CMK (cell line): ENCODE measurements at places on chromosomes 1 and 21.
A peak's percentile ranks its signal among the peaks of the same experiment; 100 is the strongest.

DNA sequence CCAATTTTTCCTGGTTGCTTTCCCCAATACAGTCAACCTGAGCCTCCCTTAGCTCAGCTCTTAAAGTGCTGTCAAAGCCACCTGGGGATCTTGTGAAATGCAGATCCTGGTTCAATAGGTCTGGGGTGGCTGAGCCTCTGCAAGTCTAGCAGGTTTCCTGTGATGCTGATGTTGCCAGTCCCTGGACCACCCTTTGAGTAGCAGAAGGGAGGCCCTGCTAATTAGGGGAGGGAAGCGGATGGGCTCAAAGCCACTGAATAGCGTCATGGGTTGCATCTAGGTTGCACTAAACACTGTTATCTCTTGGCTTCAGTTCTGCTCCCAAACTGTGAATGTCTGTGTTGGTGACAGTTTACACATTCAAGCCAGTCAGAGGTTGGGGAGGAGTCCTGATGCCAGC lies 127.2 kb downstream of the KAZN start:
- DNase-seq, result no peak

- no peak for DNase-seq
These were observed 64.9 kb downstream of the TNR start for GRCh38 chr1:175678471-175678870.

- no peak for DNase-seq
These were observed 928 bp downstream of the TLCD4 start for GRCh38 chr1:95118067-95118499.

DNA sequence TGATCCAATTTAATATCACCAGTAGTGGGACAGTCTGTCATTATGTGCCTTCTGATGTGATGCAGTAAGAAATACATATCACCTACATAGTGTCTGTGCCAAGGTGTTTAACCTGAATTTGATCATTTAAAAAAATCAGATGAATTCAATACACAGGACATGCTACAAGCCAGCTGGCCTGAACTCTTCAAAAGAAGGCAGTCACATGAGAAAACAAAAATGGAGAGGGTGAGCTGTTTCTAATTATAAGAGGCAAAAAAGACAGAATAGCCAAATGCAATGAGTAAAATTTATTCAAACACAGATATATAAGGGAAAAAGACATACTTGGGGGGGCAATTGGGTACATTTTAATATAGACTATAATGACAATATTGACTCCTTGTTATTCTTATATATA lies 66.5 kb downstream of the ST3GAL3 start:
- no peak for DNase-seq

DNA sequence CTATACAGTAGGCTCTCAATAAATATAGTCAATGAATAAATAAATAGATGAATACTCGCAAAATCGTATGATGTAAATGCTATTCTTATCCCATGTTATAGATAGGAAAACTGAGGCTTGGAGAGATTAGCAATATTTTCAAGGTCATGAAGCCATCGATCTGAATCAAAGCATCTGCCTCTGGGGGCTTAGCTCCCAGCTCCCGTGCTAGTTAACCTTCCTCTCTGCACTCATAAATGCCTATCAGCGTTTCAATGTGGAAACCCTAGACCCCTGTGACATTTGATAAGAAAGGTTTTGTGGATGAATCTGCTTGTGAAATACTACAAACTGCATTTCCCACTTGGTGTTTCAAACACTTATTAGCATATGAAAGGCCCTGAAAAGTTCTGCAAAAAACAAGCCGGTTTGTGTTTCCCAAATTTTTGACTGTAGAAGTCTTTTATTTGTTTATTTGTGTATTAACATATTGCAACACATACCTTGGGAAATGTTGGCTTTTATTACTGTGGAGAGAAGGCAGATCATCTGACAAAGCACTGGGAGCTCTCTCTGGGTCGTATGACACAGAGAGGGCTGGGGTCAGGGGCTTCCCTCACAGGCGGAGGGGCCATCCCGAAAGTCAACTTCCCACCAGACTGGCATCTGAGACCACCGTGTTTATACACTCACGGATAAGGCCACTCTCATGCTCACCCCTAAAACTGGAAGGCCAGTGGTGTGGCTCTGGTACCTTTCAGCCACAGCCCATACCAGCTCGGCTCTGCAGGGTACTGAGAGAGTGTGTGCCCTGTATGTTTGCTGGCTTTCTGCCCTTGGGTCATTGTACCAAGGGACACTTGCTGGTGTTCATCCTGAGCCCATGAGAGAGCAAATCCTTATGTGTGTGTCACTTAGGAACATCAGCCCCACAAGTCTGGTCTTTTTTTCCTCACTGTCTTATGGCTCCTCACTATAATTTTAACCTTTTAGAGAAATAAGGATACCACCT lies 993 bp upstream of the PROK1 start:
- DNase-seq, result no peak

DNA sequence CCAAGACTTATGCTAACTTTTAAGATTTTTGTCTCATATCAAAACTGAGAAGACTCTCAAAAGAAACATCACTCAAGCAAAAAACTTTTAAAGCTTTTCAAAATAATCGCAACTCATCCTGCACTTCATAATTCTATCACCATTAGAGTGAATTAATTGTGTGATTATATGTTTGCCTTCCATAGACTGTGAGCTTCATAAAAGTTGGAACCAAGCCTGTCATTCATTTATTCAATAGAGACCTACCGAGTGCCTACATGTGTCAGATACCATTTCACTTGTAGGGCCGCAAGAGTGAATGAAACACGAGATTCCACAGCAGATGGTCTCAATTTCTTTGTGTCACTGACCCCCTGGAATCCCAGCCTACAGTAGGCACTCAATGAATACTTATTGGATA lies 106.4 kb downstream of the RHOU start:
- no peak for DNase-seq

GRCh38 chr1:29439615-29440014 lies 203.3 kb downstream of the PTPRU start:
- DNase-seq, result no peak

DNA sequence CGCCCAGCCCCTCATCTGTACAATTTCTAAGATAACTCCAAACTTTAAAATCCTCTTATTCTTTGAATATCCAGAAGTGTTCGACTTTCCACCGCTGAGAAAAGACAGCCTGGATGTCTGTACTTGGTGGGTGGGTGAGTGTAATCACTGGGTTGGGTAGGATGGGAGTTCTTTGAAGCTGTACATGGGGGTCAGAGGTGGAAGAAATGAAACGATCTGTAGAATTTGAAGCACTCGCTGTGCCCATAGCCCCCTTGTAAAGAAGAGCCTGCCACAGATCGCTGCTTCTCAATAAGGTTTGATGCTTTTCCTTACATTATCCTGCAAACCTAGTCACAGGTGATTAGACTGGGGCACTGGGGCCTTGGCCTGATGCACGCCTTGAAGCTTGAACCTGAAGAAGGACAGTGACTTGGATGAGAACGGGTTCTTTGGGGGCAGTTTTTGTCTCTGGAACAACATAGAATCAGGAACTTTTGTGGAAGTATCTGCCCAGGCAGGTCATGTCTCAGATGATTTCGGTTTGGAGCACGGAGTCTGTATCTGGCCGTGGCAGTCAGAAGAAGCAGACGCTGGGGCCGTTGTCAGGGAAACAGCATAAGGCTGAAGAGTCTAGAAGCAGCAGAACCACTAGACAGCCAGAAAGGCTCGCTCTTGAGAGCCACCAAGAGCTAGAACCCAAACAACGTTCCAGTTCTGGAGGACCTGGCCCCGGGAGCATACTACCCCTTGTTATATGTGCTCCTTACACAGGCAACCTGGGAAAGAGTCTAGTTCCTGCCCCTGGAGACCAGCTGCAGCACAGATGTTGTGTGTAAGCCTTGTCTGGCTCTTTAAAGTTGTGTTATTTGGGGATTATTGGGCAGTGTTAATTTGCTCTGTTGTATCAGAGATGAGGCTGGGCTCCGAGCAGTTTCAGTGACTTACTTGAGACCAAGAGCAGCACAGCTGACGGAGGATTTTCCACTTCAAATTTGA lies 45.1 kb upstream of the SCCPDH start:
- no peak for DNase-seq

DNA sequence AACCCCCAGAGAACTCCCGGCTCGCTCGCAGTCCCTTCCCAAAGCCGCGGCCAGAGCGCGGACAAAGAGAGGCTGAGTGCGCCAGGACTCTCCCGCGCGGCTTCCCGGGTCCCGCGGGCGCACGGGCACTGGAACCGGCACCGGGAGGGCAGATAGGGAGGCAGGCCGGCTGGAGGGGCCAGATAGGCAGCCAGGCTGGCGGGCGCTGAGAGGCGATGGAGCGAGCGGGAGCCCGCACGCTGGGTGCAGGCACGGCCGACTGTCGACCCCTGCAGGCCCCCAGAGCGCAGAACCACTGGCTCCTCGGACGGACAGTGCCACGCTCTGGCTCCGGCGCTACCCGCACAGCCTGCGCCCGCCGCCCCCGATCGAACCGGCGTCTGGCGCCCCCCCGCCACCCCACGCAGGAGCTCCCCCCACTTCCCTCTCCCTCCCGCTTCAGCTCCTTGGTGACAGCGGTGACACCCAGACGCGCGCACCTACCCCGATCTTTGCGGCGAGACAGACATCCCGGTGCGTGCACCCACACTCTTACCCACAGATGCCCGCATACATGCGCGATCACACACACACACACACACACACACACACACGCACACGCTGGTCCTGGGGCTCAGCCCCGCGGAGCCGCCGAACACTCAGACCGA lies 534 bp downstream of the SLC6A9 start:
- peak; percentile 61 for DNase-seq

- DNase-seq, result no peak
These were observed 159.9 kb upstream of the RUNX1 start for GRCh38 chr21:35208810-35209517.

DNA sequence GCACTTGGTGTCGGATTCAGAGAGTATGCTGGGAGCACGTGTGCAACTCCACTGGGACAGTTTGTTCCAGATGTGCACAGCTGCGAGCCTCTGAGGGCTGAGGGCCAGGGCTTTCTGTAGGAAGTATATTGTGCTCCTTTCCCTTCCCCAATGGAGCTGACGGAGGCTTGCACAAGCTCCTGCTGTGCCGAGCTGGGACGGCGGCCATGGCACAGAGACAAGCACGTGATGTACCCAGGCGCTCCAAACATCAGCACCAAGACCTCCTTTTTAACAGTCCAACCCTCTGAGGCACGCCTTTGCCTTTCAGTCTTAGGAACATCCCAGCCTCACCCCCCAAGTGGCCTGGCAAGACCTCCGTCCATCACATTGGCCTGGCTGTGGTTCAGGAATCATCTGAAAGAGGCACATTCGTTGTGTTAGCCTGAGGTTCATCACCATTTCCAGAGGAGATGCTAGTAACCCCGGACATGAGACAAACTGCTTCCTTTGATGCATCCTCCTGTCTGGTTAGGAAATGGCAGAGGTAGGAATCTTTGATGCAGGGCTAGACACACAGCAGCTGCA lies 339.2 kb upstream of the KAZN start:
- no peak for DNase-seq

DNA sequence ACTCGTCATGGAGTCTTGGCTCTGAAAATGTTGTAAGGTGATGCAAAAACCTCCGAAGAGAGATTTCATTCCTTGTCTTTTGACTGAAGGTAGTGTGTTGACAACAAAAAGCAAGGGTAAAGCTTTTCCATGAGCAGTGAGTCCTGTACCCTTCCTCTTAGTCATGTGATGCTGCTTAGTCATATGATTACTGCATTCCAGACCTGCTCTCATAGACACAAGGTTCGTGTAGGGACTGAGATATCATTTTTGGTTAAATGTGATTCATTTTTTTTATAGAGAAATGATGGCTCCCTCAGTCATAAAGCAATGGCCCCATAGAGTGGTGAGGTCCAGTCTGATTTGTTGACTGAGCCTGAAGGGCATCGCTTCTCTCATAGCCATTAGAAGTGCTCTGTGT lies 9.2 kb downstream of the KCNJ6 start:
- no peak for DNase-seq

DNA sequence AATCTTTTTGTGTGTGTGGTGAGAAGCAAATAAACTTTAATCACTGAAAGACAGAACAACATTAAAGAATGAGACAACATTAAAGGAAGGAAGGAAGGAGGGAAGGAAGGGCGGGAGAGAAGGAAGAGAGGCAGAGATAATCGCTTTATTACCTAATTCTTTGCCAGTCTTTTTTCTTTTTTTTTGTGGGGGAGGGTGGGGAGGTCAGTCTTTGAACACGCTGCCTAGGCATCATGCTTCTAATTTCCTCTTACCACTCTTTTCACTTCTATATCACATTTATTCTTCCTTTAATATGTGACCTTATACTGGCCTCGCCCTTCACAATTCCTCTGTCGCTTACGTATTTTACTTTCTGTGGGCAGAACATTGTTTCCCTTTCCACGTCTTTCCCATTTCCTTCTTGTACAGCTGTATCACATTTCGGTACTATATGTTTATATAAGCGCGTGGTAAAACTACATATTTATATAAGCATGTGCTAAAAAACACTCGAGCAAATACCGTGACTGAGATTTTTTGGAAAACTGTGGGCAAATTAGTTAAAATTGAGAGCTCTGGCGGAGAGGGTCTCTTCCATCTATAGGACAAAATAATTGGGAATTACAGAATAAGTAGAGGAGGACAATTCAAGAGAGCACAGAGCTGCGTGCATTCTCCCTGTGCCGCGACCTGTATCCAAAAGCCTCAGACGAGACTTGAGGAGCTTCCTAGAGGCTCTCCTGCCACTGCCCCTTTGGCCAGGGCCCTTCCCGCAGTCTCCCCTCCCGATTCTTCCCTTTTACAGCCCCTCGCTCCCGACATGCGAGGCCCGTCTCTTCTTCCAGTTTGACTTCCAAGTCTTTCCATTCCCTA lies 823 bp upstream of the PRKAA2 start:
- DNase-seq, result no peak

- DNase-seq, result peak; percentile 58
These were observed 43.7 kb upstream of the RNF11 start for GRCh38 chr1:51192213-51192843.

GRCh38 chr1:246302251-246302625 lies 204.8 kb downstream of the SMYD3 start:
- no peak for DNase-seq

DNA sequence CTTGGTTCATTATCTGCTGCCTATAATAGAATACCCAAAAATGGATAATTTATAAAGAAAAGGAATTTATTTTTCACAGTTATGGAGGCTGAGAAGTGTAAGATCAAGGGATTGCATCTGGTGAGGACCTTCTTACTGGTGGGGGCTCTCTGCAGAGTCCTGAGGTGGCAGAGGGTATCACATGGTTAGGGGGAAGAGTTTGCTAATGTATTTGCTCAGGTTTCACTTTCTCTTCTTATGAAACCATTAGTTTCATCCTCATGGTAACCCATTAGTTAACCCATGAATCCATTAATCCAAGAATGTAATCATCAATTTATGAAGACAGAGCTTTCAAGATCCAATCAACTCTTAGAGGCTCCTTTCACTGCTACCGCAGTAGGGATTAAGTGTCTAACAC lies 120.6 kb downstream of the DNM3 start:
- DNase-seq, result no peak

DNA sequence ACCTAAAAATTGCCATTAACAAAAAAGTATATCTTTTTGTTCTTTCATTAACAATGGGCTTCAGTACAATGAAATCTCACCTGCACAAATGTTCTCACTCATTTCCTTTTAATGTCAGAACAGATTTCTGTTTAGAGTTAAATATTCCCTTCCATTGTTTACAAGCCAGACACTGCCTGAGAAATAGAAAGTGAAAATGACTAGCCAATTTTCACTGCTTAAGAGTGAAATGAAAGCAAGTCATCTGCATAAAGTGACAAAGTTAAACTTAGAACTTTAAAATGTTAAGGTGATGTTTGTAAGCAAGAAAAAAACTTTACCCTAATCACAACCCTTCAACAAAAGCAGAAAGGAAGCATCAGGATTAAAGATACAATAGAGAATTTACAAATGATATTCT lies 27.5 kb downstream of the COA6 start:
- DNase-seq, result no peak
